ENCODE measurements at places on chromosomes 2 and 18. TPM values are rescaled to one million over a fixed set of nuclear protein-coding genes. Genes with fewer than 3 reads are reported as not detected.

SLC19A3 gene
- polyA plus RNA-seq = 0.79 TPM

GALNT5 gene
- polyA plus RNA-seq = 0.45 TPM

CHRNG gene
- polyA plus RNA-seq = 0.26 TPM

ZSWIM2 gene
- 11.2 TPM for polyA plus RNA-seq

UGT1A6 gene
- polyA plus RNA-seq = 3.0 TPM

NAT8 gene
- polyA plus RNA-seq = 6.0 TPM

LIMS3 gene
- polyA plus RNA-seq = 2.6 TPM

CPO gene
- 0.90 TPM for polyA plus RNA-seq

SCYGR6 gene
- polyA plus RNA-seq = not detected

CASP10 gene
- polyA plus RNA-seq = 2.4 TPM

All from testis (tissue), 5 donors.